ENCODE measurements at places on chromosomes 4 and X.

GRCh38 chr4:104860238-104861123 is 286.2 kb upstream of the TET2 start:
- peak; percentile 86 for DNase-seq

DNA sequence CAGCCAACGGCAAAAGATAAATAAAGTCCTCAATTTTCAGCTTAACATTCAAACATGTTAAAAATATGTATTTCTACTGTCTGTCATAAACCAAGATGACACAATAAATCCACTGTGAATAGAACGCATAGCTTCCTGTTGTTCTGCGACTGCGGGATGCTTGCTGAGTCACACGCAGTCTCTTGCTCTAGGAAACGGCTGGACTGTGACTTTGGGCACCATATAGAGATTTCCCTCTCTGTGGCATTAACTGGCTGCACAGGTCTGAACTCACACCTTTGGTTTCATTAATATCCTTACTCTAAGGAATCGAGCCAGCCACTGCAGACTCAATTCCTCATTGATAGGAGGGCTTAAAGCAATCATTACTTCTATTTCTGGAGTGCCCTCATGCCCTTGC is 8.4 kb downstream of the BEND4 start:
- no peak for DNase-seq

DNA sequence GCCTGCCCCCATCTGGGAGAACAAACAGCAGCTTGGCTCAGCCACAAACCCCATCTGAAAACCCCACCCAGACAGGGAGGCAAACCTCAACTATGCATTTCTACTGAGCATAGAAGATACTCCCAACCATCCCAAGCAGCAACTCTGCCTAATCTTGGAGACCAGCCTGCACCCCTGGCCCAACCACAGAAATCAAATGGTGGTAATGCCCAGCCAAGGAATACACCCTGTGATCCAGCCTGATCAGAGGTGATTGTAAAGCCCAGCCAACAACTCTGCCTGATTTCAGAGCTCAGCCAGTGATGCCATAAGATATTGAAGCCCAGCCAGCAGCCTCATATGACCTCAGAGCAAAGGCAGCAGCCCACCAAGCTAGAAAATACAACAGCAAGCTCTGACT is 19.8 kb downstream of the TMLHE start:
- DNase-seq = no peak

GRCh38 chr4:1882850-1883271 is 11.7 kb downstream of the NSD2 start:
- DNase-seq = no peak

GRCh38 chr4:41214136-41214824 is at the start of gene APBB2:
Gene APBB2 (minus strand): TSS chr4:41214542. CDS start chr4:41033254, 181,288 bp downstream.
- DNase-seq = peak; percentile 81

GRCh38 chrX:133415276-133416105 is at the start of gene GPC4:
Gene GPC4 (minus strand): TSS chrX:133415489. CDS start chrX:133414965, 524 bp downstream.
- DNase-seq = no peak

DNA sequence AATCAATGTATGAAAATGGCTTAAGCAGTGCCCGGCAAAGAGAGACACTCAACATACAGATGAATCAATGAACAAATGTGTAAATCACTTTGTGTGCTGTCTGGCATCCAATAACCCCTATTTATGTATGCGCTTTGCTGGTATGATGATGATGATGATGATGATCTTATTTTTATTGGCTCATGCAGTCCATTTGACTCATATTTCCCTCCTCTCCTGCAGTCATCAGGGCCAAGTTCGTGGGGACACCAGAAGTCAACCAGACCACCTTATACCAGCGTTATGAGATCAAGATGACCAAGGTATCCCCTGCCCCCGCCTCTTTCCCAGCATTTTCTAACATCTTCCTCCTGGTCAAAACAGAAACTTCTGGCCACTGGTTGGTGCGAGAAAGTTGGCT is 2.5 kb downstream of the TIMP1 start:
- DNase-seq = no peak

DNA sequence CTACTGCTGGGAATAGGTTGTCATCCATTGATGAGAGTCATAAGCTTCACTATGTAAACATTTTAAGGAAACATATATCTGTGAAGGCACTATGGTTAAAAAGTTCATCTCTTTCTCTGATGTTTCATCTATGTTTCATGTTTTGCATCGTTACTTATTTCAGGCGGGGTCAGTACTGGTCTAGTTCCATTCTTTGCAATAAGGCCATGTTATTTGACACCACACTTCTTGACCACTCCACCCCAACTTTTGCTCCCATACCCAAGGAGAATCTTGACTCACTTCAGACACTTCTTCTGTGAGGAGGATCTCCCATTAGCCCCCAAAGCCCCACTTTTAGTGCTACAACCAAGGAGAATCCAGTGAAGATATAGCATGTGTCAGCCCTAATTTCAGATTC is 119.4 kb downstream of the GRIA3 start:
- no peak for DNase-seq

DNA sequence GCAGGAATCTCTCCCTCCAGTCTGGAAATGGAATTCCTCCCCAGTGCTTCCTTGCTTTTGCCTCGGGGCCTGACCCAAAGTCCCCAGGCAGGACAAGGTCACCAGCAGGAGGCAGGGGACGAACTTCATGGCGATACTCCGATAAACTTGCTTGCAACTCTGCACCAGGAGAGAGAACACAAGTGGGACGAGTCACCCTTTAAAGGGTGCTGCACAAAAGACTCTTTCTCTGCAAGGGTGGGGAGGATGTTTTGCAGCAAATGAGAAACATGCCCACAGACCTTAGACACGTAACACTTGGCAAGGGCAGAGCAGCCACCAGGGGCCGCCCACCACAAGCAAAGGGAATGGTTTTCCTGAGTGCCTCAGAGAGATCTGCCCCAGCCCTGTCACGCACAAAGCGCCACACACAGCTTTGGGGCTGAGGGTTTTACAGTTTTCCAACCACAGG is at the start of gene FGFBP2:
Gene FGFBP2 (minus strand): TSS at position 175 of the 451 bp plus-strand sequence. CDS start 46 bp downstream, at position 129.
- DNase-seq = peak; percentile 62

DNA sequence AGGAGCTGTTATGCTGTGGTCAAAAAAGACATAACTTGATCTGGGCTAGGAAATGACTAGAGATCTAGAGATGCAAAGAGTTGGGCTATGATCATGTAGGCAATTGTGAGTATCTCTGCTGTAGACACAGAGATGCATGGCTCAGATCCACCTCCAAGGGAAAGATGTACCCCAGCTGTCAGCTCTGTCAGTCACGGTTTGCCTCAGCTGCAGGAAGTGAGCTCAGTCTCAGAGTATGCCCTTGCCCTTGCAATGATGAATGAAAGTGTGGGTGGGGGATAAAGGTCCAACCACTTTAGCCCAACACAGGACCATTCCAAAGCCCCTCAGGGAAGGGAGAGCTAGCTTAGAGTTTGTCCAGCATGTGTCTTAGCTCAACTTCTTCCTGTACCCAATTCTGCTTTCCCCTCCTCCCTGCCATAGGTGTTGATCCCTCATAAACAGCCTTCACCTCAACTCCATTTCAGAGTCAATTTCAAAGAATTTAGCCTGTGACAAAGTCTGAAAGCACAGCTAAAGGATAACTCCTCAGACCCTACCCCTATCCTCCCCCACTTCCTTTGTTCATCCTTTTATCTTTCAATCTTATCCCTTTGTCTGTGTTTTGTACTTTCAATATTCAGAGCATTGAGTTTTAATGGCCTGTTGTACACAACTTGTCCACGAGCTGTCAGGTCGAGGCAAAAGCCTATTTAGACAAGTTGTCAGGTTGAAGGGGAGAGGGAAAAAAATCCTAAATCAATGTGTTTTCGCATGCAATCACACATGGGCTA is 90.6 kb downstream of the MID1IP1 start:
- DNase-seq = peak; percentile 53

DNA sequence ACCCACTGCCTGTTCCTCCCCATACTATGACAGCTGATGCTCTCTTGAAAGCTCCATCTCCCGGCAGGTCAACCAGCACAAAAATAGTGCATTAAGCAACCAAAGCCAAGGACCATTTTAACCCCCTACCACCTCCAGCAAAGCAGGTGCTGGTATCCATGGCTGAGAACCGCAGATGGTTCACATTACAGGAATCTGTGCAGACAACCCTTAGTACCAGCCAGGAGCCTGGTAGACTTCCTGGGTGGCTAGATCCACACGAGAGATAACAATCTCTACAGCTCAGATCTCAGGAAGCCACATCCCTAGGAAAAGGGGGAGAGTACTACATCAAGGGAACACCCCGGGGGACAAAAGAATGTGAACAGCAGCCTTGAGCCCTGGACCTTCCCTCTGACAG is 248.0 kb downstream of the FGF13 start:
- DNase-seq = no peak

DNA sequence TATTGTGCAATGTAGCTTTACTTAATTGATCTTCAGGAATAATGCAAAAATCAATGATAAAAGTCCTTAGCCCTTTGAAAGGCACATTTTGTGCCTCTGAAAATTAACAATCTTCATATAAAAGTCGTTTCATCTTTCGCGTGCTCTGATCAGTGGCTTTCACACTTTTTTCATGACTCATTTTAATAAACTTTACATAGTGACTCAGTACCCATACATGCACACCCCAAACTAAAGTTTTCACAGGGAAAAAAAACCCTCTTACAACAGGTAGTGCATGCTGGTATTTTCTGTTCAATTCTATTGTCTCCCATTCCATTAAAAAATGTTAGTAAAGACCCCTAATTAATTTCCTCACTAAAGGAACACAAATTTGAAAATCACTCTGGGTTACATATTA is 21.5 kb downstream of the RWDD4 start:
- no peak for DNase-seq

DNA sequence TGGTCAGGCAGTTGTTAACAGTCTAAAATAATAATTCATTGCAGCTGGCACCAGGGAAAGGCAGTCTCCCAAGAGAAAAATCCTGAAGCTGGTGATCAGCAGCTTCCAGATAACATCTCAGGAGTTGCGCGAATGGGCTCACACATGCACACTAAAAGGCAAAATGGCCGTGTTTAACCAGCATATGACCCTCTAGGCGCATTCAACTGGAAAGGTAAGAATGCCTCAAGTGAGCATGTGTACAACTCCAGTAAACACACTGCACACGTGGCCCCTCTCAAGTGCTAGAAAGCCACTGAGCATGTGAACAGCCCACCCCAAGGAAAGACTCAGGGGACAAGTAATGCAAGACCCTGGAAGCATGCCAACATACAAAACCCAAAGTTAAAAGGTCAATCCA is 33.1 kb downstream of the STPG2 start:
- DNase-seq = no peak

GRCh38 chr4:118018381-118019145 is 15.7 kb upstream of the NDST3 start:
- no peak for DNase-seq

- DNase-seq = no peak
These were observed 62.7 kb upstream of the SORBS2 start for GRCh38 chr4:185874516-185875230.

DNA sequence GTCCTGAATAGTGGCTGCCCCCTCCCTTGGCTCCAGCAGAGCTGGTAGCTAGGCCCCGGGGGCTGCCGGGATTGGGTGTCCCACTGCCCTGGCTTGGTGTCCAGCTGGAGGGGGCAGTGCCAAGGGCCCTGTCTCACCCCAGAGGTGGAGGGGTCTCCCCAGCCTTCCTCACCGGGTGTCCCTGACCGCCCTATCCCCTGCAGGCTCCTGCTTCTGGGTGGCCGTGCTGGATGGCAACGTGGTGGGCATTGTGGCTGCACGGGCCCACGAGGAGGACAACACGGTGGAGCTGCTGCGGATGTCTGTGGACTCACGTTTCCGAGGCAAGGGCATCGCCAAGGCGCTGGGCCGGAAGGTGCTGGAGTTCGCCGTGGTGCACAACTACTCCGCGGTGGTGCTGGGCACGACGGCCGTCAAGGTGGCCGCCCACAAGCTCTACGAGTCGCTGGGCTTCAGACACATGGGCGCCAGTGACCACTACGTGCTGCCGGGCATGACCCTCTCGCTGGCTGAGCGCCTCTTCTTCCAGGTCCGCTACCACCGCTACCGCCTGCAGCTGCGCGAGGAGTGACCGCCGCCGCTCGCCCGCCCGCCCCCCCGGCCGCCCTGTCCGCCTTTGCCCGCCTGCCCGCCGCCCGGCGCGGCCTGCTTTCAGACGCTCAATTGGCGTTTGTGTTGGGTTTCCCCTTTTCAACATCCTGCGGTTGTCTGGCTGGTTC is 4.6 kb downstream of the NAT8L start:
- DNase-seq = no peak

DNA sequence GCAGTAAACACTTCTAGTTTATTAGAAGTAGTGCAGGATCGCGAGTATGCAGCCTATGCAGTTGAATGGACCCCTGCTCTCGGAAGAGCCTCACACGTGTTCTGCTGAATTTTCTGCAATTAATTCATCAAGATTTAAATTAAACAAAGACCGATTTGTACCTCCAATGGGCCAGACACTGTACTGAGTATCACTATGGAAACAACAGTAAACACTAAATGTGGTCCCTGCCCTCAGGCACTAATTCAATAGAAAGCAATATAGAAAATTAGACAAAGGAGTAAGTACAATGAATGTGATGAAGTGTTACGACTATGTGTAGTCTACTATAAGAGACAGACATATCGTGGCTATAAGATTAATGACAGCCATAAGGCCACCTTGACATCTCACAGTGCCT is 740.3 kb upstream of the FRG1 start:
- DNase-seq = no peak

DNA sequence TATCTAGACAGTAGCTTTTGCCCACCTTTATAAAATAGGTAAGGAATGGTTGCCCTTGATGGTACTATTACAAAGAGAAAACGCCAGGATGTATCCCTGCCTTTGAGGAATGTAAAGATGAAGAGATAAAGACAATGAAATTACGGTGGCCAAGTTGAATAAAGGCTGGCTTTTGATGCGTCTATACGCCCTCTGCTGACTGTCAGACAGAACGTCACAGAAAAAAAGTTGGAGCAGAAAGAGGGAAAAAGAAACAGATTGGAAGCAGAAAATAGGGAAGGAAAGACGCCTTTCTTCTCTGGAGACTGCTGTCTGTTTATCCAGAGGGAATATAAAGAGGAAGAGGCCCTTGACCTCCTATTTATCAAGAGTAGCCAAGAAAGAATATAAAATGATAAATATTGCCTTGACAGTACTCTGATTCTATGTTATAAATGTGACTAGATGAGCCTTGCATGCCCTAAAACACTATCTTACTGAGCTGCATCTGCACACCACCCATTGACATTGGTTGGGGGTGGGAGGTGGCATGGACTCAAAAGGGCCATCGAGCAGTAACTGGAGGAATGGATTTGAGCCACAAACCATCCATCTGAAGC is 30.6 kb downstream of the PCDH19 start:
- peak; percentile 21 for DNase-seq

- no peak for DNase-seq
These were observed 41.3 kb downstream of the PLS3 start for GRCh38 chrX:115602308-115602707.

DNA sequence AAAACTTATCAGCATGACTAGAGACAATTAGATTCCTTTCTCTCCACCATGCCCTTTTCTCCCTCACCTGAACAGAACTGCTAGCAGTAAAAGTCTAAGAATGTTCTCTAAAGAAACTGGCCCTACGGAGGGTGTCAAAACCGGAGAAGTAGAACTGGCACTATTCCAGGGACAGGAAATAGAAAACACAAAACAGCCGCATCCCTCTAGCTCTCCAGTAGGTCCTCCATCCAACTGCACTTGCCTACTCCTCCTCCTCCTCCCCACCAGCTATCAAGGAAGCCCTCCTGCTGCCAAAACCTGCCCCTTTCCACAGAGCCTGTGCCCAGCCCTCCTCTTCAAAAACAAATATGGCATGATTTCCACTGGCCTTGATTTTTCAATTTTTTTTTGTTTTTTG is 28.4 kb downstream of the FUNDC1 start:
- no peak for DNase-seq

Measured in NAMALWA (cell line).